Hematopoietic multipotent progenitor cell treated with erythropoietin and hydrocortisone succinate and interleukin-3 and kit ligand, for 15 days (in vitro differentiated cells): ENCODE measurements at places on chromosomes 3 and 15.

GRCh38 chr3:79415356-79415755, 352.4 kb downstream of the ROBO1 start:
- DNase-seq = no peak

- no peak for DNase-seq
Observed at GRCh38 chr3:114451051-114451451, 157.2 kb downstream of the TIGIT start.

DNA sequence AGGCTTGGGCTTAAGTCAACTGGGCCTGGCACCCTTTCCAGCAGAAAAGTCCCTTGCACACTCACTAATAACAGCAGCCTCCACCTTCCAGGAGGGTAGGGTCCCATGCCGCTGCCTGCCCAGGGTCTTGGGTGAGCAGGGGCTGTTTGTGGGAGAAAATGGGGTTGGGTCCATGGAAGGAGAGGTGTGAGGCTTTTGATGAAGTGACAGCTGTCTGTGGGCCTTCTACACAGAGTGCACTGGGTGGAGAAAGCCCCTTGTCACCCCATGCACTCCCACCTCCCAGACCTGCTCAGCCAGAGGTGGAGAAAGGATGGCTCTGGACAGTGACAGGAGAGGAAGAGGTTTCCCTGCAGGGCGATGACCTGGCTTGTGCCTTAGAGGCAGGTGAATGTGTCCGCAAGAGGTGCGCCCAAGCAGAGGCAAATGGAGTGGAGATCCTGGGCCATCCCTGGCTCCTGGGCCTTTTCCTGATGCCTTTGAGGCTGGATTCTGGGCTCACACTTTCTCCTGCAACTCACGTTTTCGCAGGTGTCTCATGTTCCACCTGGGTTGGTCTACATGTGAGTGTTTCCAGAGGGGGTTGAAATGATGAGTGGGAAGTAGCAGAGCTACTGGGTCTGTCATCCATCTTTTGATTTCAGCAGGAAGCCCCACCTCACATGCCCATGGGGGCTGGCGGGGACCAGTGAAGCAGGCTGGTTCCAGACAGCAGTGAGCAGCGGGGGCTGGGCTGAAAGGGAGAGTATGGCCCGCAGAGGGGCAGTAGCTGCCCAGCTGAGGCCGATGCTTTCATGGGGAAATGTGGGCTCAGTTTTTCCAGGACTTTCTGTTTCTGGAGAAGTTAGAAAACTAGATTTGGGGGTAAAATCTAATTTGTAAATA, 85.2 kb upstream of the PRR23E start:
- no peak for DNase-seq

DNA sequence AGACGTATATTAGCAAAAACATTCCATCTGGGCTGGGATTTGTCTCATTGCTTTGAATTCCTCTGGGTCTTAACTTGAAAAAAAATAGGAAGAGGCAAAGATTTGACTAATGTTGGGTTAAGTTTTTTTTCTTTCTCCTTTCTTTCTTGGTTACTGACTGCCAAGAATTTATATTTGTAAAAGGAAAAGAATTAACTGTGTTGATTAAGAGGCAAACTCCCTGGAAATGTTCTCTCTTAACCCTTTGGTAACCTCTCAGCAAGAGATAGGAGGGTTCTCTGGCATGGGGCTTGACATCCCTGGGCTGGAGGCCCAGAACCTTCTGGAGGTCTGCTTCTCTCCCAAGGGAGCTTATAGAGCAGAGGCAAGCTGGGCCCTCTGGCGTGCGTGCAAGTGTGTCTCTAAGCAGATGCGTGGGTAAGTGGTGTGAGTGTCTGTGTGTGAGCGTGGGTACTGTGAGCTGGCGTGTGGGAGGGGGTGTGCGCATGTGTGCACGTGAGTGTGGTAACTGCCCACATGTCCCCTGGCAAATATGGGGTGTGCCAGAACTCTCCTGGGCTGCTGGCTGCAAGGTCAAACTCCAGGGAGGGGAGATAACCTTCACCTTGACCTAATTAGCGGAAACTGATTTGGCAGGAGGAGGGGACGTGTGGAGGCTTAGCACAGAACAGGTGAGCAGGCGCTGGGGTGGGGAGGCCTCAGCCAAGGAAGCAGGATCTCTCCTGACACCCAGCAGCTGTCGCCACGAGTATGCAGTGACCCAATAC, 49.4 kb upstream of the MAGEF1 start:
- no peak for DNase-seq

- DNase-seq = no peak
Observed at GRCh38 chr3:18301781-18302180, 123.4 kb downstream of the SATB1 start.

- no peak for DNase-seq
Observed at GRCh38 chr3:40265181-40265580, 44.3 kb upstream of the EIF1B start.

GRCh38 chr3:175585898-175586297, 726.8 kb downstream of the NAALADL2 start:
- no peak for DNase-seq

DNA sequence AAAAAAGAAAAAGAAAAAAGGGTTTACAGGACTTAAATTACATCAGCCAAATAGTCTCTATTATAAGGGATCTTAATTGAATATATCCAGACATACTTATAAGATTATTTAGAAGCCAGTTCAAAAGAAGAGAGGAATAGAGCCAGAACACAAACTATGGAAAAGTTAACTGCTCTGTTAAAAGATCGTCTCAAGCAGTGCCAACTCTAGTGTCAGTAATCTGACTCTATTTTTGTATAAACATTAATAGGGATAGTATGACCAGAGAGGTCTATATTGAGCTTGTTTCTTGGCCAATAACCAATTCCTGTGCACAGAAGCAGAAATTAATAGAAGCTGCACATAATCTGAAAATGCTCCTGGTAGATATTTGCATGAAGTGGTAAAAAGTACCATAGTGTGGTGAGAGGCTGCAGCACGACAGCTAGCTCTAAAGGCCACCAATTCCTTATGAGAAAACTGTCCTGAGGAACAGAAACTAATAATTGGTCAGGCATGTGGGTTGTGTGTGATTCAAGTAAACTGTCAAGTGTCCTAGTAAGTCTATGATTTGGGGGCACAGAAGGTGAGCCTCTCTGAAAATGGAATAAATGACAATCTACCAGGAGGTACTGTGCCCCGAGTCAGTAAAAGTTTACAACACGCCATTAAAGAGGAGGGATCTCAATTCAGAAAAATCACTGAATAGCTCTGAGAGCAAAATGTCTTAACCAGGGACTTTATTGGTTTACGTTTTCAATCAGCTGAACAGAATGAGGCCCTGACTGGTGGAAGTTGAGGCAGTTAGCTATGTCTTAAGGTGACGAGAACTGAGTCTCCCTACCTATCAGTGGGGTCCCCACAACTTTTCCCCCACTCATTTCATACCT, 51.5 kb upstream of the NANOGP8 start:
- no peak for DNase-seq

DNA sequence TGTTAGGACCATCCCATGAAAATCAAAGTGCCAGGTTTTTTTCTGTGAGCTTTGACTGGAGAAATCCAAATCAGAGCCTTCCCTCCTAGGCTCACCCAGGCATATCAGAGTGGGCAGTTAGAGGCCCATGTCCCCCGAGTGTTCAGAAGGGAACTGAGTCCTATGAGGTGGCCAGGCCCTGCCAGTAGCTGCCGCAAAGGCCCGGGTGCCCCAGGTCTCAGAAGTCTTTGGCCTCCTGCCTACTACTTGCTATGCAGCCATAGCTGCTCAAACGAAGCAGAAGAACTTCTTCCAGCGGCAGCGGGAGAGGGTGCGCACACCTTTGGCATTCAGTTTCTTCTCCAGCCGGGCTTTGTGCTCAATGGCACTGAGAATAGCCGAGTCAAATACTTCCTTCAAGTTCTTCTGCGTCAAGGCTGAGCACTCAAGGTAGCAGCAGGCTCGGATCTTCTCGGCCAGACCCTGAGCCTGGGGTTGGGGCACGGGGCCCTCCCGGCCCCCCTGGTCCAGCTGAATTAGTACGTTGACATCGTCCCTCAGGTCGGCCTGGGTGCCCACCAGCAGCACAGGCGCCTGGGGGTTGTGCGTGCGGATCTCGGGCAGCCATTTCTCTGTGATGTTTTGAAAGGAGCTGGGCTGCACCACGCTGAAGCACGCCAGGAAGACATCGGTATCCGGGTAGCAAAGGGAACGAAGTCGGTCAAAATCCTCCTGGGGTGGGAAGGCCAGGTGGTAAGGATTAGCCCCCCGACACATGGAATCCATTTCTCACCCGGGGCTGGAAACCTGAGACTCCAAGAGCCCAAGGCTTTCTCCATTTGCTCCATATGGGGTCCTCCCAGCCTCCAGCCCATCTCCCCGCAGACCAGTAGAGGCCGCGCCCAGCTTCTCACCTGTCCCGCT, 992 bp downstream of the RHOV start:
- no peak for DNase-seq

GRCh38 chr3:136952292-136952691, 5.5 kb upstream of the IL20RB start:
- no peak for DNase-seq

GRCh38 chr3:63043631-63044030, 168.4 kb upstream of the CADPS start:
- DNase-seq = no peak

DNA sequence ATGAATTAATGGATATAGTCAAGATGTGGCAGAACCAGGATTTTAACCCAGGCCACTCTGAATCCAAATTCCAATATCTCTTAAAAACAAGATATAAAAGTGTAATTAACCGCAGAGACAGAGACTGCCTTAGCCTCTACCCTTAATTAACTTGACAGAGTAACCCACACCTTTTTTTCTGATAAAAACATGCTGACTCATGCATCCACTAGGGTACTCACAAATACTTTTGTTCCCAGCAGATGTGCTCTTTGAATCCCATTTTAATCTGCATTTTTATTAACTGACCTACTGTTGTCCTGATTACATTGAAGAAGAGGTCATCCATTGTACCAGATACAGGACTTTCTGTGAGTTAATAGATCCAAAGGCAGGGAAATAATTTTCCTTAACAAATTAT, 278.3 kb downstream of the CHL1 start:
- DNase-seq = no peak

- no peak for DNase-seq
Observed at GRCh38 chr3:152969557-152970300, 134.8 kb downstream of the P2RY1 start.

GRCh38 chr3:149512073-149512782, 37.7 kb downstream of the TM4SF4 start:
- no peak for DNase-seq

DNA sequence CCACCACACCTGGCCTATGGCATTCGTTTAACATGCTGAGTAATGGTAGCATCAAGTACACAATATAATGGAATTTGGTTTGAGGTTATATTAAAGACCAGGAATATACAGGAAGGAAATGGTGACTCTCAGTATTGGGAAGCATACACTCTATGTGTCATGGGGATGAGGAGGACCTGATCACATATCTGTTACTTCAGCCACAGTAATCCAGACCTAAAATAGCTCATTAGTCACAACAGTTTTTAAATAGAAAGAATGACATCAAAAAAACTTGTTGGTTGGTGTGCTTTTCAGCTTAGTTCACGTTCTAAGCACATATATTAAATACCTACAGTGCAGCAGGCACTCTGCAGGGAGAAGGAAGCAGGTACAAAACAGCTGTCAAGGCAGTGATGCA, 52.5 kb upstream of the ATP2C1 start:
- DNase-seq = no peak

GRCh38 chr3:150077581-150078247, 107.0 kb upstream of the PFN2 start:
- no peak for DNase-seq

GRCh38 chr15:39052323-39052705, 487.7 kb upstream of the RASGRP1 start:
- no peak for DNase-seq

- no peak for DNase-seq
Observed at GRCh38 chr15:25643120-25643519, 204.3 kb upstream of the UBE3A start.

GRCh38 chr3:42505849-42506410, 3.5 kb downstream of the VIPR1 start:
- DNase-seq = no peak

- DNase-seq = no peak
Observed at GRCh38 chr3:184169896-184170875, 4.5 kb upstream of the AP2M1 start.

DNA sequence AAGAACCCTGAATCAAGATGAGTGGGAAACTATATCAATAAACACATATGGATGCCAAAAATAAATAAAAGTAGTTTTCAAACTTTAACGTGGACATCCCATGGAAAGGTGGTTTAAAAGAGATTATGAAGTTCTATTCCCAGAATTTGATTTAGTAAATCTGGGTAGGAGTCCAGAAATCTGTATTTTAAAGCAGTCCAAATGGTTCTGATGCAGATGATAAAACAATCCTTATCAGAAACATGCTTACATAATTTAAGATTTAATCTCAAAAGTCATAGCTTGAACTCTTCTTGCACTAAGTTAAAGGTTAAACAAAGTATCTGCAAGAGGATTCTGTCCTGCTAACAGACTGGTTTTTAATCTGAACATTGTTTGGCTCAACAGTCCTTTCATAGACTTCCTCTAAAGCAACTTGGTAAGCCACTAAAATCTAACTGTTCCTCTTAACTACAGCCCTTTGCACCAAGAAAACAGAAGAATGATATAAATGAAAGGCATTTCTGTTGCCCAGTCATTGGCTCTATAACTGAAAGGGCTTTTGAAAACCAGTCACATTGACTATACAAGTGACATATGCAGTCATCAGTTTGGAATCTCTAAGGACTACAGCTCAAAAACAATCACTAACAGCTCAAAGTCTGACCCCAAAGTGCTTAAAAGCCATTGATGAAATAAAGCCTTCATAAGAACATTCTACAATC, 23.4 kb upstream of the MAP4 start:
- no peak for DNase-seq

DNA sequence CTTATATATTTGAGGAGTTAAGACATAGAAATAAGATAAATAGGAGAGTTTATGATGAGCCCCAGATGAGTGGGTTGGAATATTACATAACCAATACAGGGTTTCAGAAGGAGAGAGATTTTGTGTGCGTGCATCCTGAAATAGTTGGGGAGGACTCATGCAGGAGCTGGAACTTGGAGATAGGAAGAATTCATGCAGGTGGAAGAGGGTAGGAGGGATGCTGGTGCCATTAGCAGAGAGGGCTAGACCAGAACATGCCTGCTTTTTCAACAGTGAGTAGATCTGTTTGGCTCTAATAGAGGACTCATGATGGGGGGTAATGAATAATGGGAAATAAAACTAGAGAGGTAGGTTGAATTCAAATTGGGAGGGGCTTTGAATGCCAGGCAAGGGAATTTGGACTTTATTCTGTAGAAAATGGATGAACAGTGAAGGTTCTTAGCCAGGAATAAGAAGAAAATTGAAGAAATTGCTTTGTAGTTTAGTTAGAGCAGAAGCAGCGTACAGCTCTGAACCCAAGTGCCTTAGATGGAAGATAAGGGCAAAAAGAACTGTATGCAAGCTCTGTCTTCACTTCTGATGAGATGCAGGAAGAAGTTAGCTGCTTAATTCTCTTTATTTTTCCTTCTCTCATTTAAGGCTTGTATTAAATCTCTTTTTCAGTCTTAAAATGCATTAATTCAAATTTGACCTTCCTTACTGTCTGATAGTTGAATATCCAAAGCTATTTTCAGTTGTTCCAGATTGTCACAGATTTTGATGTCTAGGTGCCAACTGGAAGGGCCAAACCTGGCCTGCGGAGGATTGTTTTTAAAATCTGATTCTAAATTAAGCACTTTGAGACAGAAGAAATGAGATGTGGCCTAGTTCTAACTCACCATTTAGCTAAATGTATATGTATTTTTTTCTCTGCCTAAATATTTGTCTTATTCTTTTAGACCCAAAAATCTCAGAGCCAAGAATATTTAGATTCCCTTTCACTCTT, 86.3 kb downstream of the PPM1L start:
- no peak for DNase-seq
